ENCODE measurements at places on chromosomes 7 and 10.

- no peak for DNase-seq
Measured at GRCh38 chr7:105840981-105841749, 35.2 kb downstream of the ATXN7L1 start.

GRCh38 chr7:158595068-158595467, 7.4 kb upstream of the PTPRN2 start:
- DNase-seq = no peak

DNA sequence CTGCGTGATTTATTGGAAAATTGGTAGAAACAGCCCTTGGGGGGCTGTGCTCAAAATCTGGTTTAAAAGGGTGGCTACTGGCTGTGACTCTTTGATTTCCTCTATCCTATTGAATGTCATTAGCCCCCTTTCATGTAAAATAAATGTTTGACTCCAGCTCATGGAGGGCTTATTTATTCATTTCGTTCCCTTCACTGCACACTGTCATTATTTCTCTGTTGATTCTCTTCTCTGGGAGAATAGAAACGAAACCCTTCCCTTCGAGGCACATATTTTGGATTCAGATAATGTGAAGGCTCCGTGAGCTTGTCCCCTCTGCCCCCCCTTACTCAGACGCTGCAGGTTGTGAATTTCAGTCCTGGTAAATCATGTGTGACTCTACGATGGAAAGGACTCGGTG, 203.9 kb upstream of the GPR26 start:
- DNase-seq = no peak

- DNase-seq = no peak
Measured at GRCh38 chr10:62734781-62735463, 69.6 kb upstream of the ADO start.

GRCh38 chr7:127409629-127410028, 17.1 kb upstream of the ZNF800 start:
- no peak for DNase-seq

DNA sequence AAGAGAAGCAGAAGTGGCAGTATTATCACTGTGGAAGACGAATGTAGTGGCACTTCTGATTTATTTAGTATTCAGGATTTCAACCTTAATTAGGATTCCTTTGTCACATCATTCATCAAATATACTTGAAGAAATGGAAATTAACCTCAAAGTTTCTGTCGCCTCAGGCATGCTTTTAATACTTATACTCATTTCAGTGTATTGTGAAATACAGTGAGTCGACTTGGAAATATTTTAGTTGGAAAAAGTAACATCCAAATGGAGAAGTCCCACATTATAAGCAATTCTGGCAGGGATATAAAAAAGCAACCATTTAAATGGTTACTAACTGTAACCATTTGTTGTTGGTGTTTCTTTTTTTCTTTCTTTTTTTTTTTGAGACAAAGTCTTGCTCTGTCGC, 648.8 kb downstream of the ARL4A start:
- no peak for DNase-seq

GRCh38 chr7:81231301-81231838, 312.5 kb upstream of the SEMA3C start:
- no peak for DNase-seq

DNA sequence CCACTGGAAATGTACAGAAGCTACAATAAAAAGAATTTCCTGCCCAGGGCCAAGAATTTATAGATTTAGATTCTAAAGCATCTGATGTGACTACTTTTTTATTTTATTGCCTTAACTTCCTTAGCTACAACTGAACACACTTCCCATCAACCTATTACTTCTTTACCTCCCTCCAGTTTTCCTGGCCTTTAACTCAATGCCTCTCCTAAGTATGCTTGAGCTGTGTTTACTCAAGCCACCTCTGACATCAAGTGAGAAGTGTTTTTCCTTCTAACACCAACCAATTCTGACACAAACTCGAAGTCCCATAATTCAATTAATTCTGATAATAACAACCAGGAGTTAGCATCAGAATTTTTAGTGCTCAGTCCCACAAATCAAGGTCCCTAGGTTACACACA, 170.0 kb downstream of the IMMP2L start:
- DNase-seq = no peak

- DNase-seq = no peak
Measured at GRCh38 chr10:8531116-8531515, 476.6 kb downstream of the GATA3 start.

GRCh38 chr7:25636871-25637283, 408.6 kb upstream of the NPVF start:
- DNase-seq = no peak

Data from CD4-positive, alpha-beta T cell treated with Interleukin-15 for 1 hour (primary cell).